ENCODE measurements at places on chromosomes 1 and 21. TPM values are rescaled to one million over a fixed set of nuclear protein-coding genes. Genes with fewer than 3 reads are reported as not detected.

KCNA3 gene
- 1.0 TPM for polyA plus RNA-seq

CDC42SE1 gene
- 99.1 TPM for polyA plus RNA-seq

TMEM52 gene
- 3.0 TPM for polyA plus RNA-seq

FTCD gene
- polyA plus RNA-seq: 2.3 TPM

CD52 gene
- polyA plus RNA-seq: 5.9 TPM

AKR7A3 gene
- polyA plus RNA-seq: 2.0 TPM

FAM177B gene
- polyA plus RNA-seq: 0.38 TPM

PADI1 gene
- not detected for polyA plus RNA-seq

ITSN1 gene
- polyA plus RNA-seq: 47.7 TPM

RHOU gene
- 61.0 TPM for polyA plus RNA-seq

IGSF3 gene
- polyA plus RNA-seq: 51.7 TPM

ANP32E gene
- polyA plus RNA-seq: 103 TPM

ANKRD65 gene
- 41.6 TPM for polyA plus RNA-seq

CAMK2N1 gene
- polyA plus RNA-seq: 60.2 TPM

OR2W3 gene
- 0.35 TPM for polyA plus RNA-seq

OR2T29 gene
- not detected for polyA plus RNA-seq

IL22RA1 gene
- 0.54 TPM for polyA plus RNA-seq

All from left lung (tissue), 14 donors.